ENCODE measurements at places on chromosomes 11 and 22. TPM values are rescaled to one million over a fixed set of nuclear protein-coding genes. Genes with fewer than 3 reads are reported as not detected.

Gene KLHDC7B
- total RNA-seq: 2.6 TPM

DNA sequence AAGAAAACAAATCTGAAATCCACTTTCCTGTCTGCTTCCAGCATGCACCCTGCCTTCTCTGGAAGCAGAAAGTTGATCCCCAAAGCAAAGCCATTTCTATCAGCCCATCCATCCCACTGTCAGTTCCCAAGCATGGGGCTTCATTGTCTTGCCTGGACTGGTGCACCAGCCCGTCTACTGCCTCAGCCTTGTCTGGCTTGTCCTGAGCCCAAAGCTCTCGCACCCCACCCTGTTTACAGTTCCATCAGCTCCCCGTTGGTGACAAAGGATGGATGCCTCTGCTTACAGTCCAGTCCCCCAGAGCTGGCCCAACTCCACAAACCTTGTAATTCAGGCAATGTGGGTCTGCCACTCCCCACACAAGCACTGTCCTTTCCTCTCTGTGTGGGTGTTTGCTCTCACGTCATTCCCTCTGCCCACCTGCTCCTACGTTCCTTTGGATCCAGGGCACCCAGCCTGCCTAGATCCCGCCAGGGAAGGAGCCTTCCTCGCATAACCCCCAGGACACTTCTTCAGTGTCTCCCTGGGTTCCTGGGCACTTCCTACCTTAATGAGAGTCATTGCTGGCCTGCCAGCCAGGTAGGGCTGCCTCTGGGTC is 38.8 kb downstream of the FBLN1 start:
- no peak for DNase-seq

GRCh38 chr11:22234743-22235142 is 41.9 kb downstream of the ANO5 start:
- DNase-seq: no peak

DNA sequence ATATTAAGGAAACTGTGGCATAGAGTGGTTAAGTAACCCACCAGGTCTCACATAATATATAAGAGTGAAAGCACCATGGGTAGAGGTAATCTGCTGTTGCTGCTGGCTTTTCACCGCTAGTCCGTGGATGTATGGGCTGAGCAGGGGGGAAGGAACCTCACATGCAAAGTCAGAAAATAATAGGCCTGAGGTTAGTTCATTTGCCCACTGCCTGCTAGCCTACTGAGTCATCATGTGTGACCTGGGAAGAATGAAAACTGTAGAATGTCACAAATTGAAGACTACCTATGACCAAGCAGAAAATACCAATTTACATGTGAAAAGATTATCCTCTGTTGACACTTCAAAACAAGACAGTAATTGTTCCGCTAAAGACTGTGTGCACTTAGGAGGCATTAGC is 560.1 kb upstream of the FAT3 start:
- no peak for DNase-seq

GRCh38 chr22:29784451-29785361 is 17.5 kb downstream of the UQCR10 start:
- DNase-seq: no peak

Gene CYB561A3
- total RNA-seq: 132 TPM

- no peak for DNase-seq
These were observed 18.2 kb upstream of the SYT13 start for GRCh38 chr11:45304111-45304991.
